Retina (tissue), 1 donor: ENCODE measurements at places on chromosomes 5 and 9.

DNA sequence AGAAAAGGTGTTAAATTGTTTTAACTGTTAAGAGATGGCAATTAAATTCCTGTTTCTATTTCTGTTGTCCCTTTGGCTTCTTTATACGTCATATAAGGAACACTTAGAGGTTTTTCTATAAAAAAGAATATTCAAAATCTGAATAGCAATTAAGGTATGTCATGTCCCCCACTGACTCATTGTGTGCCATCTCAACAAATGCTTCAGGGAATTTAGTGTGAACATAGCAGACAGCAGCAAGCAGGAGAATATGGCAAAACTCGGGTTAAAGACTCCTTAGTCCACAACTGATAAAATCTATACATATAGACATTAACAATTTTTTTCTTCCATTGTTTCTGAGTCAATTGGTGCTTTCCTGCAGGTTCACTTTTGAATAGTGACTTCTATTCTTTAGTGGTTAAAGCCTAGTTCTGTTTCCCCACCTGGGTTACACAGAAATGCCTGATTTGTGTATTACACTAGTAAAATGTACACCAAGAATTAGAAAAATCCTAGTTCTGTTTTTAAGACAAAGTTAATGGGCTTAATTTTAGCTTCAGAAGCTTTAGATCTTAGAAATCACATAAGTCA is 17.9 kb upstream of the RPS23 start:
- no peak for DNase-seq

- DNase-seq: no peak
Observed at GRCh38 chr5:66144834-66145390, 812 bp downstream of the SREK1 start.

DNA sequence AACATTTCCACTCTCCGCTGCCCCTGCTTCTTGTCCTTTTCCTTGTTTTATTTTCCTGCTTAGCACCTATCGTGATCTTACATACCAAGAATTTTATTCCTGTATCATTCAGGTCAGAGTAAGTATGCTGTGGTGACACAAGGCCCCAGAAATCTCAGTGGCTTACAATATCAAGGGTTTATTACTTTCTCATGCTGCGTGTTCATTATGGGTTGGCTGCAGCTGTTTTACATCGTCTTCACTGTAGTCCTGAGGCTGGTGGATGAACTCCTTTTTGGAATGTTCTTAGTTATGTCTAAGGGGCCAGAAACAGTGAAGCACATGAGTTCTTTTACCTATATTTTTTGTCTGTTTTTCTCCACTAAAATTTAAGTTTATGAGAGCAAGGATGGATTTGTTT is 51.2 kb downstream of the FCHO2 start:
- no peak for DNase-seq

DNA sequence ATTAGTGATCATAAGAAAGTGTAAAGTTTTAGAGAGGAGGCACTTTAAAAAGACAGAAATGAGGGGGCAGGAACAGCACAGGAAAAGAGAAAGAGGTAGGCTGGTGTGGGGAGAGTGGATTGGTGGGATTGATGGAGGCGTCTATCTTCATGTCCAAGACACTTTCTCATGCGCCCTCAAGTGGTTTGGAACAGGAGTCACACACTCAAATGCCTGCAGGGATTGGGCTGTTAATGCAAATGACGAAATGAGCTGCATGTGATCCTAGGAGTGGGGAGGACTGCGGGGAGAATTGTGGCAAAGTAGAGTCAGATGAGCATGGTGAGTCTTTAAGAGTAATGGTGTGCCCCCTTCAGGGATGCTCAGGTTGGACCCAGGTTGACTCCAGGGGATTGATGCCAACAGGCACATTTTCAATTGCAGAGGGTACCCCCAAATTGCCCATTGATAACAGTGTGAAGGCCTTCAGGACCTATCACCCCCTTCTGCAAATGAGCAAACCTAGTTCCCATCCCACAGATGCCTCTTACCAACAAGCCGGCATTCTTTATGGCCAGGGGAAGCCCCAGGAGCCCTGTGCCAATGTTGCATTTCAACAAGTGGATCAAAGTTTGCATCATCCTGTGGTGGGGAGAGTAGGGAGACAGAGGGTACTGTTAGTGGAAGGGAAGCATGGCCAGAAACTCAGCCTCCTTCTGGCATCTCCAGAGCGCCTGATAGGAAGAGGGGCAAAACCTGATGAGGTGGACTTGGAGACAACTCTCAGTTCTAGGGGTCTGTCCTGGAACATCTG is 5.3 kb downstream of the SLC36A3 start:
- no peak for DNase-seq

DNA sequence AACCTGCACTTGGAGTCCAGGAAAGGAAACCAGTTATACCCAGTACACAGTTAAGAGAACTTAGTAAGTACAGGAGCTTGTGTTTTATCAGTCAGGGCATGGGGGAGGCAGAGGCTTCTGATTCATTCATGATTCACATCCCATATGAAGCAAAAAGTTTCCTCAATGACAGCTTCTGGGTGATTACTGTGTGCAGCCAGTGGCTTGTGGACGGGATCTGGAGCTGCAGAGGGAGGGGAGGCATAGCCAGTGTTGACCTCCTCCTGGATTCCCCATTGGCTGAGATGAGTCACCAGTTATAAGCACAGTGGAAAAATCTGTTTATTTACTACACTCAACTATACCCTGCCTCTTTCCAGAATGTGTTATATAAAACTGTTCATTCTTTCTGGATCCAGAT is 17.7 kb downstream of the IL31RA start:
- DNase-seq: no peak

DNA sequence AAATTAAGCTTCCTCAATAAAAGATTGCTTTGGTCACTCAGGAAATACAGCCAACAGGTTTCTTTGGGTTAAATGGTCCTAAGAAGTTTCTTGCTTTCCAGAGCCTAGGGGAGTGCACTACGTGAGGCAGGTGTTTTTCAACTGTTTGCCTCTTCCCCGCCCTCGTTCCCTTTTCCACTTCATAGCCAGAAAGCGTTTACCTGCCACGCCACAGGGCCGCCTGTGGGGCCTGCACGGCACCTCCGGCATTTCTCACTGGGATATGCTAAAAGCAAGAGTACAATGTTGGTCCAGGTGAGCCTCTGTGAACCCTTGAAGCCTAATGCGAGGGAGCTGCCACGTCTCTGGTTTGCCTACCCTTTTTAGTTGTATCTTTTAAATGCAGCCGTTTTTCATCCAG is 167.6 kb upstream of the OTULINL start:
- no peak for DNase-seq

DNA sequence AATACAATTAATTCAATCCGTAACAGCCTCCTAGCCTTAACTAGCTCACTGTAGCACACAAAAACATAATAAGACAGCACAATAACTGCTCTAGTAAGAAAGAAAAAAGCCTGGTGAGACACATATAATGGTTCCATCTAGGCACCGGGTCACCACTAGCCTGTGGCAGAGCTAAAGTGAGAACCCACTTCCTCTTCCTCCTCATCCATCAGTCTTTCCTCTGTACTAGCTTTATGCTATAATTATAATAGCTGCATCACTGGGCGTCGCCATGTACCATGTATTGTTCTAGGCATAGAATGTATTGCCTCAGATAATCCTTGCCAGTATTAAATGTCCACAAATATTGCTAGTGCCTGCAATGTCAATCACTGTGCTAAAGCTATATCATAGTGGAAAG is 23.1 kb downstream of the ADRB2 start:
- DNase-seq: no peak

DNA sequence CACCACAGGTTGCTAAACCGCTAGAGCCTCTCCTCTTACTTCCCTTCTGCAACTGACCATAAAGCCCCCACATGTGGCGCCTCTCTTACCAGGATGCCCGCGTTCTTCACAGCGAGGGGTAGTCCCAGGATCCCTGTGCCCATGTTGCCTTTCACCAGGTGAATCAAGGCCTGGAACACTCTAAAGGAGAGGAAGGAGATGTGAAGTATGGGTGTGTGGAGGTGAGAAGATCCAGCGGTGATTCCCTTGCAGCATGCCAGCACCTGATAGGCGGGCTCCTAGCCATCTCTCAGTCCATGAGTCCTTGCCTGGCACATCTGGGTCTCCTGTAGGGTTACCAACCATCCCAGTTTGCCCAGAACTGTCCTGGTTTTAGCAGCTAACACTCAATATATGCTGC is 3.3 kb downstream of the SLC36A2 start:
- DNase-seq: no peak

GRCh38 chr9:78127279-78128225 is 95.9 kb upstream of the GNAQ start:
- DNase-seq: no peak

DNA sequence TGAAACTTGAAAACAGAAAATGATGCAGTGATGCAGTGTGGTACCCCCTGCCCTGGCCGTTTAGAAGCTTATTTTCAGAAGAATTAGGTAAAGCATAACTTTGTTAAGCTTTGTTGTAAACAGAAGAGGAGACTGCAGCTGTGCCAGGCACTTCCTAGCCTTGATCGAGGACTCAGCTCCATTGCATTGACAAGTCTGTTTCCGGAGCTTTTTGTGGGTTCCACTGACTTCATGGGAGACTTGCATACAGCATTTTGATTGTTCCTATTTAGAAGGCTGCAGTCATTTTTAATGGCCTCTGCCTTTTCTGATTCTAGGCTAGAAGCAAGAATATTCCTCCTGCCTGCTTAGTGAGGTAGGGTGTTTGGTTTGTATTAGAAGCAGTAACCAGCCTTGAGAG is 12.3 kb downstream of the MVB12B start:
- DNase-seq: no peak

- DNase-seq: no peak
Observed at GRCh38 chr5:108747774-108748400, at the start of gene FER. FER (plus strand) TSS chr5:108747897; CDS start chr5:108798183, 50,286 bp downstream.

- no peak for DNase-seq
Observed at GRCh38 chr9:3888497-3888858, 362.7 kb upstream of the RFX3 start.

GRCh38 chr9:92974761-92975755 is 27.7 kb downstream of the FGD3 start:
- DNase-seq: no peak

- no peak for DNase-seq
Observed at GRCh38 chr5:149435015-149435376, 55.9 kb upstream of the IL17B start.

DNA sequence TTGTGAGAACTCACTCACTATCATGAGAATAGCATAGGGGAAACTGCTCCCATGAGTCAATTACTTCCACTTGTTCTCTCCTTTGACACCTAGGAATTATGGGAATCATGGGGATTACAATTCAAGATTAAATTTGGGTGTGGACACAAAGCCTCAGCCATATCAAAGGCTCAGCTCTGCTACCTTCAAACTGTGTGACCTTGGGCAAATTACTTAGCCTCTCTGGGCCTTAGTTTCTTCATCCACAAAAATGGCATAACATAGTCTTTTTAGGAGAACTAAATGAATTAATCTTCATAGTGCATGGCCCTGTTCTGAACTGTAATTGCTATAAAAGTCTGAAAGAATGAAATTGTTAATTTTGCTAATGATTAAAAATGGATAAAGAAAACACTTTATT is 18.3 kb upstream of the CARTPT start:
- DNase-seq: no peak

DNA sequence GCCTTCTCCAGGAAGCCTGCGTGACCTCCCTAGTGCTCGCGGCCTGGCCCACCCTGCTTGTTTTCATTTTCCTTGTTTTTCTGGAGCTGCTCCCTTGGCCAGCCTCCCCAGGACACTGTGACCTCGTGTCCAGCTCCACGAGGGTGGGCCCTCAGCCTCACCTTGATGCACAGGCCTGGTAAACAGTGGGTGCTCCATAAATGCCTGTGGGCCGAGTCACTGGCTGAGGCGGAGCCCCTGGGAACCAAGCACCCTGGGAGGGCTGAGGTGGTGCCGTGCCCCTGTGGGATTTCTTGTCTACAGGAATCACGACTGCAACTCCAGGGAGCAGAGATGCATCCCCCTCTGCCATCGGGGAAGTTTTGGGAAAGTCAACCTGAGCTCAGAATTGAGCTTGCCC is 17.2 kb downstream of the FAM163B start:
- DNase-seq: no peak

DNA sequence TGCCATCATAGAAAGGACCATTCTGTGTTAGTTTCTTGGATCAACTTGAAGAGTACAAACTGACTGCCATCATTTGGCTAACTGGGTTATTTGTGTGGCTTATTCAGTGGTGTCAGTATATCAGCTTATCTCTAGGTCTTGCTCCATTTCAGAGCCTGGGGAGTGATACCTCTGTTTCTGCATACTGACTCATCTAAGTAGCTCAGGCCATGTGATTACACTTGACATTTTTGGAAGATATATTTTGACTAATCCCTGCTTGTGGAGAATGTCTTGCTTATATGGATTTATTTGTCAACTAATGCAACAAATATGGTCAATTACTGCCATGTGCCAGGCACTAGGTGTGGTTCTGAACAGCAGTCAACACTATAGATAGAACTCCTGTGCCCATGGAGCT is 311.7 kb downstream of the YTHDC2 start:
- no peak for DNase-seq

GRCh38 chr5:164302533-164303235 is 797.3 kb downstream of the MAT2B start:
- DNase-seq: no peak

DNA sequence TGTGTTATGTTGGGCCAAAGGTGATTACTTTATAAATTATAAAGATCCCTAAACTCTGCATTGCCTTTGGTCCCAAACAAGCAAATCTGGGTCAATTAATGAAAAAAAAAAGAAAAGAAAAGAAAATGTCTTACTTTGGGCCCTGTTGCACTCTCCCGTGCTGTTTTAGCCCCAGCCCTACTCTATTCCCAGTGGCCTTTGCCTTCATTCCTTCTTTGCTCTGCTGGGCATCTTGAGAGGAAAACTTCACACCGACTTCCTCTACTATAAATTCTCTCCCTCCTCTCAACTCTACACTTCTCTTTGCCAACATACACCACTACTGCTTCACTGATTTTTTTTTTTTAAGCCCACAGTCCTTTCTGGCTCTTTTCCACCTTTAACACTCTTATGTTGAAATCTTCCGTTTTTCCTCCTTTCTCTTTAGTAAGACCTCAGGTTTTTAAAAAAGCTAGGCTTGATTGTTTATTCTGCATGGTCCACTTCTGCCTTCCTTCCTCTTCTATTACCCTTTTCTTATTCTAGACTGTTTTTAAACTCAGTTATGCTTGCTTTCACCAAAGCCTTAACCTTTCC is 4.5 kb upstream of the MSMP start:
- no peak for DNase-seq

DNA sequence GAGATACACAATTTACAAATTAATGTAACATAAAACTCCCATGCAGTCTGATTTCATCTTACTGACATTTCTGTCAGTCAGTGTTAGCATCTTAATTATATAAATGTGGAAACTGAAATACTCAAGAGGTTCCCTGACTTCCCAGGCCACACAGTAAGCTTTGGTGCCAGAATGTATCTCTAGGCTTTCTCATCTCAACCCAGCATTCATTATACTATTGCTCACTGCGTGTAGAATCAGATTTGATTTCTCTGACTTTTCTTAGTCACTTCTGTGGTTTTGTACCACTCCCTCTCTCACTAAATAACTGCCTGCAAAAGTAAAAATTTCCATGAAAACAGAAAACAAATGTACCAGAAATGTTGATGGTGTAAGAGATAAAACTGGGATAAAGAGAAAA is 31.7 kb upstream of the CDKN2B start:
- DNase-seq: no peak

- no peak for DNase-seq
Observed at GRCh38 chr5:142186514-142186856, 77.9 kb downstream of the NDFIP1 start.

GRCh38 chr9:106962122-106962521 is 99.2 kb downstream of the ZNF462 start:
- no peak for DNase-seq
